Suppressor macrophage (primary cell): ENCODE measurements at places on chromosomes 1 and 21.

DNA sequence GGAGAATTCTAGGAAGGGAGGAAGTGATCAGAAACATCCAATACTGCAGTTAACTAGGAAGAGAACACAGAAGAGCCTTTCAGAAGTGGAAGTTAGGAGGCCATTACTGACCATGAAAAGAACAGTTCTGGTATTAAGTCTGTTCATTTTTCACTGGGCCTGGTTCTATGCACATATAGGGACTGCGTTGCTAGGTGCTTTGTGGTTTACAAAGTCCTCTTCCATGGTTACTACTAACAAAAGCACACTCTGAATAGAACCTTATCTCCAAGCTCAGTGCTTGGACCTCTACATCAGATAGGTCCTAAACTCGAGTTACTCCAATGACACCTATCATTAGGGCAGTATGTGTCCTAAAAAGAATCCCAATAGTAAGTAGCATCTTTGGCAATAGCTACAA lies 75.4 kb downstream of the RPAP2 start:
- no peak for DNase-seq

DNA sequence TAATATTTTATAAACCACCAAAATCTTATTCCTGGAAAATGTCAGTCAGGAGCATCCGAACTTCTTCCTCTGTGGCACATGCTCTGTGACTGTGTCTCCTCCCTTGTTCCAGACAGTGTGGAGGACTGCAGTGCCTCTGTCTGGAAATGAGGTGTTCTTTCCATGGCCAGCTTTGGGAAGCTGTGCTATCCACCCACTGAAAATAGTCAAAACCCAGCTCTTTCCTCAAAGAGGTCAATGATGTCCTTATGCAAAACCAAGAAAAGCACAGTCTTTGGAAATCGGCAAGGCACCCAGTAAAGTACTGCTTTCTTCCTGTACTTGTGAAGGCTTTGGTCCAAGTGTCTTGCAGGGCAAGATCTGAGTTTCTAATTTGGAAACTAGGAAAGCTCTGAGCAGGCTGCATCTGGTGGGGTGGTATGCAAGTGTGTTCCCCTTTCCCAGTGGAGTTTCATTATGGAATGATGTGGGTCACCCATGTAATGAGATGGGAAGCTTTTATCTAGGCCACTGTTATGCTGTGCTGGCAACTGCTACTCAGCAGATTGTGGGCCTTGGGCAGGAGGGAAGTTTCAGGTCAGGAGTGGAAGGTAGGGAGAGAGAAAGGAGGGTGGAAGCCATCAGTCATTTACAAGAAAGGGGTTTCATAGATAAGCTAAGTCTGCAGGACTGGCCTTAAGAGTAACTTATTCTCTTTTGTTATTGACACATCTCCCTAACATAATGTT lies 6.0 kb downstream of the KIAA0040 start:
- DNase-seq, result peak; percentile 6

GRCh38 chr1:49626472-49626871 lies 397.3 kb downstream of the AGBL4 start:
- DNase-seq, result no peak

- DNase-seq, result no peak
These were observed 76.3 kb downstream of the MORN1 start for GRCh38 chr1:2314803-2315673.

DNA sequence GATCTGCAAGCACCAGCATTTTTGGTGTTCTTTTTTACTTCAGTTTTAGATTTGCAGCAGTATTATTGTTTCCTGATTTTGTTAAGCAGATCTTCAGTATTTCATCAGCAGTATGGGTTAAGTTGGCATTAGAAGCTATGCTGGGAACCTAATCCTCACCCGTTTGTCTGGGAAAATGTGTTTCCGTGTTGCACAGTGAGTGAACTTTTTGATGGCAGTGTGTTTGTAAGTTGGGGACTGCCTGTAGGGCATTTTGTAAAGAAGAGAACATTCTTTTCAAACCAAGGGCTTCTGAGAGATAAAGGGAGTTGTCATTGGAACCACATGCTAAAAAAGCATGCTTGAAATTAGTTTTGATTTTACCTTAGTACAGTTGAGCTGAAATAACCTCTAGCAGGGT lies 35.9 kb downstream of the UCK2 start:
- no peak for DNase-seq

DNA sequence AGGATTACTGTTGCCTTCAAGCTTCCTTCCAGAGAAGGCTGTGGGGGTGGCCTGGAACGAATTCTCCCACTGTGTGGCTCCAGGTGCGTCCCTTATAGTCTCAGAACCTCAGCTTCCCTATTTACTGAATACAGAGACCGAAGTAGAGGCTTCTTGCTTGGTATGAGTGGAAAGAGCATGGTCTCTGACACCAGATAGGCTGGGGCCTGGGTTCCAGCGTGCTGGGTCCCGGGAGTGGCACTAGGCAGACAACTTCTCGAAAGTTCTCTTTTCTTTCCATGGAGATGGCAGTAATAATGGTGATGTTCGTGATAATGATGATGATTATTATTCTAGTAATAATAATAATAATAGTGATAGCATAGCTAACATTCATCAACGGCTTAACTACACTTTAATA lies 161.7 kb downstream of the PTPRU start:
- no peak for DNase-seq

- peak; percentile 19 for DNase-seq
These were observed 74.9 kb upstream of the BEND5 start for GRCh38 chr1:48851638-48852037.

DNA sequence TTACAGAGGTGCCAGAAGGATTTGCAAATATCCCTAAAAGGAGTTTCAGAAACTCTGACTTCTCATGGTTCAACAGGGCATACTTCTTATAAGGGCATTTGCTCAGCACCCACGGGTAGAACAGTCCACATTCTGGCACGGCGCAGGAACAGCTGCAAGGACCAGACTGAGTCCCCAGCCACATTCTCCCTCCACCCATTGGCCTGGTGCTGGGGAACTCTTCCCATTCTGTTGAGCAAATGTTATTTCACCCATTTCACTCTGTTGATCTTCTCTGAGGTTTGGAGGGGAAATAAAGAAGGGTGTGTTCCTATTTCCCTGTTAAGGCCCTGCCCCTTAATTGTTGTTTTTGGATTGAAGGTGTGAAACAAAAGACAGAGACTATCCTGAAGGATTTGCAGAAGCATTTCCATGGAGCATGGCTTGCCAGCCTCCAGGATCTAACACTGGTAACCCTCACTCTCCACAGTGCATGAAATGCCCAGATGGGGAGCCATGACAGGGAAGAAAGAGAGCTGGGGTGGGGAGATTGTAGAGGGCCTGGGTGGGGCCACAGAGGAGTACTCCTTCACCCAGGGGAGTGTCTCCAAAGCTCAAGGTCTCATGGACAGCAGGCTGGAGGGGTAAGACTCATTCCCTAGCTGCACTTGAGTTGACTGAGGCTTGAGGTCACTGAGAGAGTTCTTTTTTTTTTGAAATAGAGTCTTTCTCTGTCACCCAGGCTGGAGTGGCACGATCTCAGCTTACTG lies 35.0 kb downstream of the INAVA start:
- DNase-seq, result no peak

DNA sequence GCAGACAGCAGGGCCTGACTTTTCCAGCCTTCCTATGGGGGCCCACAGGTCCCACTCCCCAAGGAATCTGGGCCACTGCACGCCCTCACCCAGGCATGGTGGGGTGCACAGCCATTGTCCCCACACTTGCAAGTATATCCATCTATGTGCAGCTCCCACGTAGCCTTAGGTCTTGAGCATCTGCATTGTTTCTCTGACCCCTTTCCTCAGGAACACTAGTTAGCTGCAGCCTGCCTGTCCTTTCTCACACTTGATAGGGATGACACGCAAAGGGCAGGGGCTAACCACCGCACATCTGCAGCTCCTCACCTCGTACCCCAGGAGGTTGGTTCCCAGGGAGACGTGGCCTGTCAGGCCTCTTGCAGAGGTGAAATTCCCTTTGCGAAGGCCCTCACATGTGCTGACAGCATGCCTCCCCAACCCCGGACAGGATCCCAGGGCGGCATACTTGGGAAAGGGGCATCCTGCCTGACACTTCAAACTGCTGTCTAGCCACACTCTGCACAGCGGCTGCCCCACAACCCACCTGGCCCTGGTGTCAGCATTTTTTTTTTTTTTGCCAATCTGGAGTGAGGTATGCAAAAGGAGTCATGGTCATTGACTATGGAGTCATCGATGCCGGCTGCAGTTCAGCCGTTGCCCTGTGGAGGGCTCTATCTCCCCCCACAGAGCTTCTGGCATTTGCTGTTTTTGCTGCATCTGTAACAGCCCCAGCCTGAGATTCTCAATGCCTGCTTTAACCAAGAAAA lies 5.0 kb downstream of the JMJD4 start:
- peak; percentile 40 for DNase-seq

DNA sequence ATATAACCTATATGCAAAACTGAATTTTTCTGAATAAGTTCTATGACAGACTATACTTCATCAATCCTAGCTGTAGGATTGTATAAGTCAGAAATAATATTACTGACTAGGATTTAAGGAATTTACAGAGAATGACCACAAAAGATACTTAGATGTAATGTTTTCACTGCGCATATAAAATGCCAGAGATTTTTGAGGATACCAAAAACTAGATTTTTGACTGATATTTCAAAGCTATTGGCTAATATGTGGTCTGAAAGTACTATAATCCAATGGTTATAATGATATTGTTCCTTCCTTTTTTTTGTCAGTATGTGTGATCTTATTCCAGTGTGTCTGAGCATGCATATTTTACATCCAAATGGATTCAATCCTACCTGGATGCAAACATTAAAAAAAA lies 17.0 kb upstream of the IFI44L start:
- DNase-seq, result no peak

GRCh38 chr1:14320986-14321385 lies 277.5 kb upstream of the KAZN start:
- no peak for DNase-seq

DNA sequence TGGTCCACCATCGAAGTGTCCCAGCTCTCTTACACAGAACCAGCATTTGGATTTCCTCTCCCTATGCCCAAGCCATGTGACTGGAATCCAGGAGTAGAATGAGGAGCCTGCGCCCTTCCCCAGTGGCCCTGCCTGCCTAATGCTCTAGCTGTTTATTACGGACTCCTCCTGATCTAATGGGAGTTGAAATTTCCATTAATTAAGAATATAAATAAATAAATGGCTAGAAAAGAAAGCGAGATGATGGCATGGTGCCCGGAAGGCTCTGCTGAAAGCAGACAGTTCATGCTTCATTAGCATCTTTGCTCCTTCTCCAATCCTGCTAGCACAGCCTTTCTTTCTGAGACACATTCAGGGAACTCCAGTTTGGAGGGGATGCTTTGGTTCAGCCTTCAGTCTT lies 216.2 kb downstream of the SEC16B start:
- DNase-seq, result no peak

- DNase-seq, result peak; percentile 70
These were observed 1.2 kb upstream of the CAP1 start for GRCh38 chr1:40039245-40039756.

GRCh38 chr1:29172415-29172939 lies 9.2 kb downstream of the SRSF4 start:
- no peak for DNase-seq

- DNase-seq, result no peak
These were observed 161.8 kb downstream of the CDC42BPA start for GRCh38 chr1:227156520-227156919.

DNA sequence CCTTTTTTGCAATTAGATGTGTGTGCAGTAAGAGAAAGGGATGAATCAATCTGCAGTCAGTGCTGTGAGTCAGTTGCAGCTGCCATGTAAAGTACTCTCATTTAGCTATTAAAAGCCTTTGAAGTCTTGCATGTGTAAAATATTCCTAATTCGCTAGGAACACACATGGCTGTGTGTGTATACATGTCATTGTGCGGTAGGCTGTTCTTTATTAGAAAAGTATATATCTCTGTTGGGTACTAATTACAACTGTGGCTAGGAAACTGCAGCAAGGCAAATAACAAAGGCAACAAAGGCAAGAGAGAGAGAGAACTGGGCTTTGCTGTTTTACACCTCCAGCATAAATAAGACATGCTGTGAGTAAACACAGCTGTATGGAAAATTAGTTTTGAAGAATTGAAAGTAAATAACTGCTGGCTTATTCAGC lies 41.7 kb downstream of the EPB41 start:
- no peak for DNase-seq

DNA sequence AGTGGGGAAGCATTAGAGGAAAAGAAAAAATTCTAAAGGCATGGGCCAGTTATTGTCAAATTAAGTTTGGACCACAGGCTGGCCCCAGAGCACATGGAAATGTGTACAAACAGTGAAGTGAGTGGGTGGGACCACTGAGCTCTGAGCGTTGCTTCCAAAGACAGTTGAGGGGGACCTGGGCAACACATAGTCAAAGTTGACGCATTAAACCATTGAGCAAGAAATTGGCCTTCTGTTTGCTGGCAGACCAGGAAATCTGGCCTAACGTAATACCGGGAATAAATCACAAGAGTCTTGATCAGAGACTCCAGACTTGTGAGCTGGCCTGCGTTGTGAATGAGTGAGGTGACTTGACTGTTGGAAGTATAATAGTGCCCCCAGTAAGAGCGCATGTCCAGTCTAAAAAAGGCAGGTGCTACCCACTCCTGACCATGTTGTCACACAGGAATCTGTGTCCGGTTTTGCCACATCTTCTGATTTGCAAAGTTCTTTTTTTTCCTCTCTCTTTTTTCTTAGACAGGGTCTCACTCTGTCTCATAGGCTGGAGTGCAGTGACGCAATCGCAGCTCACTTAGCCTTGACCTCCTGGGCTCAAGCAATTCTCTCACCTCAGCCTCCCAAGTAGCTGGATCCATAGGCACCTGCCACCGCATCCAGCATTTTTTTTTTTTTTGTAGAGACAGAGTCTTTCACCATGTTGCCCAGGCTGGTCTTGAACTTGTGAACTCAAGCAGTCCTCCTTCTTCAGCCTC lies 10.7 kb downstream of the EPHB2 start:
- no peak for DNase-seq

DNA sequence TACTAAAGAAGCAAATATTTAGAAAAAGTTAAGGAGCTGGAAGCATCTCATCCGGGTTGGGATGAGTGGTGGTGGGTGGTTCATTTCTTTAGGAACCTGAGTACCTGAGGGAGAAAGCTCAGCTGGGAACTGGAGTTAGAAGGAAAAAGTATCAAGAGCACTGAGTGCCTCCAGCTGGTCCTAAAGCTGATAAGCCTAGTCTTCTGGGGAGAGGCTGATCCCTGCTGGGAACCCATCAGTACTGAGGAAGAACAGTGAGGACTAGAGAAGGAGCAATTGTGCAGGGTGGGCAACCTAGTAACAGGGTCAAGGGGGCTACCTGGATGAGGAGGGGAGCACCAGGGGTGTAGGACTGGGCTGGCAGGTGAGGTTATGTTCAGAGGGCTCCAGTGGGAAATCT lies 89.5 kb downstream of the RUNX1 start:
- DNase-seq, result no peak

DNA sequence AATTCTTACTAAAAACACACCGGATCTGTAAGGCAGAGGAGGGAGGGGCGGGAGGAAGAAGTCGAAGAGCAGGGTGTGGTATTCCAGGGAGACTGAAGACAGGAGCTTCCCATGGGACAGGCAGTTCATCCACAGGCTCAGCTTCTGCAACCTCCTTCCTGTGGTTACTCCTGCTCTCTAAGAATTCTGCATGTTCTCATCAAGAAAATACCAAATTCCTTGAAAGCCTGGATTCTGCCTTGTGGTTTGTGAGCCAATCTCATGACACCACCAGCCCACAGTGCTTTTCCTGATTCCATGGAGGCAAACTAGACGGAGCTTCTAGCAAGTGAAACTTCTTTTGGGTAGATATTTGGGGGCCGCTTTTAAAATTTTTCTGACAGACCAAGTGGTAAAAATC lies 1.1 kb upstream of the ST6GALNAC3 start:
- peak; percentile 74 for DNase-seq

GRCh38 chr1:244047621-244048255 lies 3.3 kb upstream of the ZBTB18 start:
- peak; percentile 77 for DNase-seq

- DNase-seq, result no peak
These were observed 33.5 kb downstream of the UBE2G2 start for GRCh38 chr21:44767834-44768831.

GRCh38 chr1:56357927-56358690 lies 221.3 kb downstream of the PLPP3 start:
- DNase-seq, result no peak
